ENCODE measurements at places on chromosomes 4 and X.

DNA sequence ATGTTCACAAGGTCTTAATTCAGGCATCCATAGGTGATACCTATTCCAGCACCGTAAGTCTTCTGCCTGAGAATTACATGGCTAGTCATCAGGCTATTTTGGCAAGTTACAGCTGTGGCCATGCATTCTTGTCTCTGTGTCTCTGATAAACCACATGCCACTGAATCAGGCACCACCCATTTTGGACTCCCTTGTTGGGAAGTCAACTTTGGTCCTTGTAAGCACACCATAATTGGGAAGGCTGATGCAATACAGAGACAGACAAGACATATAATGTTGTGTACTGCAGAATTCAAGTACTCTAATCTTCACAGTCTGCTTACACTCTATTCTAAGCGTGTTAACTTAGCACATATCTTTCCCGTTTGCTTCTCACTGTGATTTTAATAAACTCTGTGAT is 483.7 kb upstream of the FTHL17 start:
- no peaks in the 10 kb centered on the region for H3K27me3 ChIP-seq
- H3K27ac ChIP-seq = no peak overlapping the region
- H3K36me3 ChIP-seq = no peaks in the 10 kb centered on the region
- no peak for DNase-seq

GRCh38 chrX:56797574-56798338 is 68.7 kb downstream of the NBDY start:
- H3K27me3 ChIP-seq = no peaks in the 10 kb centered on the region
- H3K36me3 ChIP-seq = peaks cover 2% of the 10 kb centered on the region
- H3K4me3 ChIP-seq = no peak overlapping the region
- peaks cover 41% of the 10 kb centered on the region for H3K4me1 ChIP-seq
- DNase-seq = no peak

GRCh38 chr4:76305971-76306881 is at the start of gene STBD1:
Gene STBD1 (plus strand): TSS chr4:76306733. CDS start chr4:76306770, 37 bp downstream.
- peaks cover 4% of the 10 kb centered on the region for H3K36me3 ChIP-seq
- H3K27me3 ChIP-seq = peaks cover 53% of the 10 kb centered on the region
- H3K27ac ChIP-seq = peak within 1 kb of the TSS; percentile 57
- H3K4me1 ChIP-seq = peaks cover 42% of the 10 kb centered on the region
- H3K4me3 ChIP-seq = peak within 1 kb of the TSS; percentile 61

DNA sequence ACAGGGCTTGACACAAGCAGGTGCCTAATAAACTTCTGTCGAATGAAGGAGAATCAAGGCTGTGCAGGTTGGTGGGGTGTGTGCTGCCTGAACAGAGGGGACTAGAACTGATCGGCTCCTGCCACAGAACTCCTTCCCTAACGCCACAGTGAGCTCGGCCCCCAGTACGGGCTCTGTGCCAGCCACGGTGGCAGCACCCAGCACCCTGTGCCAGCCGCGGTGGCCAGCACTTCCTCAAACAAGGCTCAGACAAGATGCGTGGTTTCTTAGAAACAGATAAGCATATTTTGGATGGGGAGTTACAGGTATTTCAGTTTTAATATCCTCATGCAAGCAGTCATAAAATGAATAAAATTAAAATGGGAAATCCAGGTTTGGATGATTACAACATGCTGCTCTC is 26.0 kb upstream of the C4orf50 start:
- no peak overlapping the region for H3K27ac ChIP-seq
- peaks cover 56% of the 10 kb centered on the region for H3K4me1 ChIP-seq
- H3K4me3 ChIP-seq = no peak overlapping the region

DNA sequence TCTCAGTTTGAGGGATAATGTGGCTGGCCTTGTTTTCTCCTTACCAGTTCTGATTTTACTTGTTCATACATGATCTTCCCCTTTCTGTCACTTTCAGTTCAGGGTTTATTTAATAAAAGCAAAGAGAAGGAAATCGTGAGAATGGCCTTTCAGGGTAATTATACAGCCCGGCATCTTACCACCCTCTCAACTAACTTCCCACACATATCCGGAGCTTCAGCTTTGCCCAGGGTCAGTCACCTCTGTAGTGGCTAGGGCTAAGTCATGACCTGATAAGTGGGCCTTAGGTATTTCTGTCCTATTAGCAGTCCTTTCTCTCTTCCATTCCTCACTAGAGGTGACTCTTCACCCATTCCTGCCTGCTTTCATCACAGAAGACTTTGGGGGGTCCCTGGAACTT is 15.8 kb downstream of the TRPC5 start:
- H3K4me3 ChIP-seq = no peak overlapping the region
- no peaks in the 10 kb centered on the region for H3K4me1 ChIP-seq
- DNase-seq = no peak
- H3K27me3 ChIP-seq = no peaks in the 10 kb centered on the region

DNA sequence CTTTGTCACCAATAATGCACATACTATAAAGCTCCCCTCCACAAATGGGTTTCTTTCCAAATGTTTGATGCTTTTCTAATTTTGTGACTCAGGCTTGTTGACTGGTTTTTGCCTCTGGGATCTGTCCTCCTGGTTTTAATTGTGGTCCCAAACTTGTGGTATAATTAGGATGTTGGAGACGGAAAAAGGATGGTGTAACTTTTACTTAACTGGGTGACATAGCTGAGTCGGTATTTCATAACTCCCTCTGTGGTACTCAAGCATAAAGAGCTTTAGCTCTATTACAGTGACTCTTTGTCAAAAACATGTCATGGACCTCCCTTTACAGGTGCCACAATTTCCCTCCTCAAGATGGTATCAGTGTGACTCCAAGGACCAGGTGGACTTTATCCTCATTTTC is 119.7 kb upstream of the RBPJ start:
- no peak for DNase-seq
- H3K4me1 ChIP-seq = peaks cover 46% of the 10 kb centered on the region
- H3K27me3 ChIP-seq = peaks cover 38% of the 10 kb centered on the region
- no peak overlapping the region for H3K27ac ChIP-seq

DNA sequence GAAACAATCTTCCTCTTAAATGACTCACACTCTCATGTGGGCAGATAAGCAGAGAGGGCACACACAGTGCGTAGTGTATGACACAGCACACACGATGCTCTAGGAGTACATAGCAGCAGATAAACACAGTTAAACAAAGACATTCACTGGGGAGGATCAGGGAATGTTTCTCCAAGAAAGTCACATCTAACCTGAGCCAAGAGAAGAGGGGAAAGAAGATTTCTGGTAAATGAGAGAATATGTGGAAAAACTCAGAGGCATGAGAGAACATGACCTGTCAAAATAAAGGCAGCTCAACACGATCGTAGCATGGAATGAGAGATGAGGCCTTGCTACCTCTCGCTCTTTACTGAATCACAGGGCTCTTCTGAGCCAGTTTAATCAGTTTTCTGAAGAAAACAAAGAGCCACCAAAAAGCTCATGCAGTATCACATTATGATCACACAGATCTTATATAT is 251.0 kb downstream of the ANK2 start:
- DNase-seq = no peak
- H3K27ac ChIP-seq = no peak overlapping the region
- H3K4me1 ChIP-seq = peaks cover 3% of the 10 kb centered on the region
- no peak overlapping the region for H3K4me3 ChIP-seq
- peaks cover 4% of the 10 kb centered on the region for H3K27me3 ChIP-seq

GRCh38 chrX:141158084-141158483 is 18.8 kb downstream of the LDOC1 start:
- no peak overlapping the region for H3K27ac ChIP-seq
- H3K36me3 ChIP-seq = peaks cover 3% of the 10 kb centered on the region
- H3K4me1 ChIP-seq = peaks cover 9% of the 10 kb centered on the region
- H3K27me3 ChIP-seq = no peaks in the 10 kb centered on the region

GRCh38 chr4:169115897-169116254 is 105.8 kb upstream of the CBR4 start:
- no peaks in the 10 kb centered on the region for H3K36me3 ChIP-seq
- H3K4me1 ChIP-seq = no peaks in the 10 kb centered on the region
- no peak for DNase-seq
- no peak overlapping the region for H3K27ac ChIP-seq

- H3K27ac ChIP-seq = no peak overlapping the region
- H3K36me3 ChIP-seq = no peaks in the 10 kb centered on the region
- peaks cover 14% of the 10 kb centered on the region for H3K4me1 ChIP-seq
- no peak overlapping the region for H3K4me3 ChIP-seq
- no peak for DNase-seq
Measured at GRCh38 chr4:119286377-119287002, 35.4 kb downstream of the FABP2 start.

- no peak for DNase-seq
- no peak overlapping the region for H3K27ac ChIP-seq
- H3K27me3 ChIP-seq = no peaks in the 10 kb centered on the region
Measured at GRCh38 chr4:176583278-176583677, 209.4 kb downstream of the VEGFC start.

GRCh38 chr4:120561648-120562047 is 360.9 kb downstream of the PRDM5 start:
- no peaks in the 10 kb centered on the region for H3K4me1 ChIP-seq
- H3K27me3 ChIP-seq = no peaks in the 10 kb centered on the region
- no peaks in the 10 kb centered on the region for H3K36me3 ChIP-seq
- H3K27ac ChIP-seq = no peak overlapping the region

DNA sequence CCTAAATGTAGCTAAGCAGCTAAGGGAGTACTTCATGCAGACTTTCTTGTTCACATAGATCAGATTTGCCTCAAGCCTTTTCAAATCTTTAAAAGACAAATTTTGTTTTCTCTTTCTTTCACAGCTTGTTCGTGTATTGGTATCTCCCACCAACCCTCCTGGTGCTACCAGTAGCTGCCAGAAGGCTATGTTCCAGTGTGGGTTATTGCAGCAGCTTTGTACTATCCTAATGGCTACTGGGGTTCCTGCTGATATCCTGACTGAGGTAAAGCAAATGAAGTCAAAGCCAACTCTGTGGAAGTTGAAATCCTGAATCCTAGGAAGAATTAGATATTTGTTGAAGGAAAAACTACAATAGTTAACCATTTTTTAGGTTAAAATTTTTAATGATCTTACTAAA is 62.6 kb downstream of the USO1 start:
- H3K4me3 ChIP-seq = no peak overlapping the region
- H3K36me3 ChIP-seq = peaks cover 12% of the 10 kb centered on the region
- no peaks in the 10 kb centered on the region for H3K4me1 ChIP-seq
- H3K27me3 ChIP-seq = no peaks in the 10 kb centered on the region

DNA sequence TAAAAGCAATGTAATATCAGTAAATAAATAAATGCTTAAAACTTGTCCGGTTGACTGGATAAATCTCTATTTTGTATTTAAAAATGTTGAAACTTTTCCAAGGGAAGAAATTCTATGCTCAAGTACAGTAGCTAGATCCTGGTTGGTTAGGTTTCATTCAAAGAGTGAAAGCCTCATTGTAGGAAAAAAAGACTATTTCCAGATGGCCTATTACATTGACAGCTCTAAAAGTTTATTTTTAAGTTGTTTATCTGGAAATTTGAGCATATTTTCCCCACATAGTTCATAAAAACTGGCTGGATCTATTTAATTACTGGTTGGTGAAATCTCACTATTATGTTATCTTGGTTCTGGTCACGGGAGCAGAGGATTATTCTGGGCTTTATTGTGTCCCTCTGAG is 38.0 kb downstream of the FRAS1 start:
- H3K36me3 ChIP-seq = no peaks in the 10 kb centered on the region
- H3K27ac ChIP-seq = no peak overlapping the region
- no peak for DNase-seq
- no peaks in the 10 kb centered on the region for H3K4me1 ChIP-seq
- peaks cover 4% of the 10 kb centered on the region for H3K27me3 ChIP-seq
- no peak overlapping the region for H3K4me3 ChIP-seq

DNA sequence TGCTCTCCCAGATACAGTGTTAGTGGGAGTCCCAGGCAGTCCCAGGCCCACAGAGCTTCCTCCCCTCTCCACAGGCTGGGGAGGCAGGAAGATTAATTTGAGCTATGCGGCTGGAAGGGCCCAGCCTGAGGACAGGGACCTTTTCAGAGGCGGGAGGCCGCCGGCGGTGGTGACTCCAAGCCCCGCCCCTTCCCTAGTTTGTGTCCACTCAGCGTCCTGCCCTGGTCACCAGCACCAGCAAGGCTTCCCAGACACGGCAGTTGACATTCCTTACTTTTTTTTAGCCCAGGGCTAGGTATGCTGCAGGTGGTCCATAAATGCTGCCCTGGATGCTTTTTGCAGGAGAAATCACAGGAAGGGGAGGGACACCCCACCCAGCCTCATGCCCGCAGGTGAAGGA is 67.7 kb upstream of the LRPAP1 start:
- no peak overlapping the region for H3K27ac ChIP-seq
- no peak overlapping the region for H3K4me3 ChIP-seq
- no peaks in the 10 kb centered on the region for H3K4me1 ChIP-seq
- no peak for DNase-seq

DNA sequence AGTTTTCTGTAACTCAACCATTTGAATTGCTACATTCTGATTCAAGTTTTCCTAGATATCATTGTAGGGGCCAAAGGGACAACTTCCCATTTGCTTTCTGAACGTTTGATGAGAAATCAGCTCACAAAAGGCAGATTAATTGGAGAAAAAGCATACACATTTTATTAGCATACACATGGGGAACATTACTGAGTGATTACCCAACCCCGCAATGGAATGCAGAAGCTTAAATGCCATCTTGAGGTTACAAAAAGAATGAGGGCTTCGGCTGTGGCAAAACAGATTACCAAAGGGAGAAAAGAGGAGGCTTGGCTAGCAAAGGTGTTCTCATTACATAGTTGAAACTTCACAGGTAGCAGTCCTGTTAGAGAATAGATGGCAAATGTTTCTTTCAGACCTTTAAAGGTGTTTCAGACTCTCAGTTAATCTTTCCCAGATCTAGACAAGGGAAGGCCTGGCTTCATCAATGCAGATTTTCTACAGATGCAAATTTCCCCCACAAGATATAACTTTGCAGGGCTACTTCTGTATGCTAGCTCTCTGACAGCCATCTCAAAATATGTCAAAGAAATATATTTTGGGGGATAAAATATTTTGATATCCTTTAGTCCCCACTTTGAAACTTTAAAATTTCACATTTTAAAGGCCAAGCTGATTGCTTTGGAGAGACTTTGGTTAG is 26.5 kb upstream of the HERC6 start:
- H3K36me3 ChIP-seq = peaks cover 18% of the 10 kb centered on the region
- H3K27ac ChIP-seq = no peak overlapping the region
- H3K4me3 ChIP-seq = no peak overlapping the region

DNA sequence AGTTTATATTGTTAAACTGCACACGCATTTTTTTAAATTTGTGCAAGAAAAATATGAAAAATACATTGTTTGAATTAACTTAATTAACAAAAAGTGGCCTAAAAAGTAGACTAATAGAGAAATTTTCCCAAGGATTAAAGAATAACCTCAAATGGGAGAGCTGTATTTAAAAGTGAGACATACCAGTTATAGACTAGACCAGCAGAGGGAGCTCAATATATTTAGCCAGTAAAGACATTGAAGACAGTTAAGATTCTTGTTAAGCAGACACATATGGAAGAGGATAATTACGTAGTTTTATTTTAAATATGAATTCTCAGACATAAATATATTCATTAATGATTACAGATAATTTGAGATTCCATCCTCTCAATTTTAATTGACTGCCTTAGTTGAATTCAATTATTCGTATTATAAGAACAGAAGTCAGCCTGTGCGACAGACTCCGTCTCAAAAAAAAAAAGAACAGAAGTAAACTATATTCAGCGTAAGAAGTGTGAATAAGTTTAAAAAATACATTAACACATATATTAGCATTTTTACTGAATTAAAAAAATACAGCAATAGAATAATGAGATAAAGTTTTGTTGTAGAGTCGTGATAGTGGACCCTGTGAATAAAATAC is 64.8 kb downstream of the GLRA3 start:
- no peaks in the 10 kb centered on the region for H3K27me3 ChIP-seq
- no peak overlapping the region for H3K27ac ChIP-seq
- H3K4me3 ChIP-seq = no peak overlapping the region
- no peak for DNase-seq
